Mesothelial cell of epicardium (in vitro differentiated cells): ENCODE measurements at places on chromosomes 5 and 9. TPM values are rescaled to one million over a fixed set of nuclear protein-coding genes. Genes with fewer than 3 reads are reported as not detected.

GRCh38 chr5:16702964-16703363 is 86.2 kb upstream of the RETREG1 start:
- H3K4me3 ChIP-seq: no peak overlapping the region
- no peak overlapping the region for H3K27ac ChIP-seq
- no peak for DNase-seq
- no peaks in the 10 kb centered on the region for H3K27me3 ChIP-seq

DNA sequence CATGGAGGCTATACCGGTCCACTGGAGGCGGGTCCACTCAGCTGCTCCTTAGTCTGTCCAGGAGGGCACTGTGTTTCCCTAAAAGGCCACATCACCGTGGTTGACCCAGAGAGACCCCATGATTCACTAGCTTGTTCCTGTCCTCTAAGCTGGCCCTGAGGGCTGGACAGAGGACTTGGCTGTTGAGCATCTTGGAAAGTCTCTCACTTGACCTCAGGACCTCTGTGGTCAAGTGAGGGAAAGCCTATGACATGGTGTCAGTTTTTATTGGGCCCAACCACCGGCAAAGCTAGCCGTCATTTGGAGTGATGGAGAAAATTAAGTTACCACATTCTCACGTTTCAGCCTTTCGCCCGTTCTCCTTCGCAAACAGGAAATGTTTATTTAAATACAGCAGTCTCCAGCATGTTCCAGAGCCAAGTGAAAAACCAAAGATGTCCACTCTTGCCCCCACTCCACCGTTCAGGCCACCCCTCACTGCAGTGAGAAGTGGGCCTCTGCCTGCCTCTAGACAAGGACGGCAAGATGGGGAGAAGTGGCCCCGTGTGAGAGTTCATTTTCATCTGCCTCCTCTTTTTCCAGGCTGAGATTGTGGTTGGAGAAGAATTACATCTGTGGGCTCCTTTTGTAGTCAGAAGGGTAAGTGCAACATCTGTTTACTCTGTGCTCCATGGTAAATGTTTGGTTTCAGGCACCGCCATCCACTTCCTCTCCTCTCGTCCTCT is 4.4 kb downstream of the SLIT3 start:
- H3K4me3 ChIP-seq: no peak overlapping the region
- no peak for DNase-seq
- peaks cover 43% of the 10 kb centered on the region for H3K27me3 ChIP-seq
- no peaks in the 10 kb centered on the region for H3K36me3 ChIP-seq
- H3K4me1 ChIP-seq: peaks cover 37% of the 10 kb centered on the region

- no peaks in the 10 kb centered on the region for H3K27me3 ChIP-seq
- no peak for DNase-seq
- peaks cover 8% of the 10 kb centered on the region for H3K36me3 ChIP-seq
- no peak overlapping the region for H3K4me3 ChIP-seq
- H3K27ac ChIP-seq: peak overlapping the region; percentile 27
Measured at GRCh38 chr9:104879555-104880309, 48.2 kb downstream of the ABCA1 start.

GRCh38 chr9:5825223-5825622 is 7.7 kb downstream of the ERMP1 start:
- DNase-seq: no peak
- peaks cover 1% of the 10 kb centered on the region for H3K27me3 ChIP-seq
- no peak overlapping the region for H3K4me3 ChIP-seq
- H3K4me1 ChIP-seq: no peaks in the 10 kb centered on the region
- H3K36me3 ChIP-seq: peaks cover 19% of the 10 kb centered on the region
- H3K27ac ChIP-seq: no peak overlapping the region

DNA sequence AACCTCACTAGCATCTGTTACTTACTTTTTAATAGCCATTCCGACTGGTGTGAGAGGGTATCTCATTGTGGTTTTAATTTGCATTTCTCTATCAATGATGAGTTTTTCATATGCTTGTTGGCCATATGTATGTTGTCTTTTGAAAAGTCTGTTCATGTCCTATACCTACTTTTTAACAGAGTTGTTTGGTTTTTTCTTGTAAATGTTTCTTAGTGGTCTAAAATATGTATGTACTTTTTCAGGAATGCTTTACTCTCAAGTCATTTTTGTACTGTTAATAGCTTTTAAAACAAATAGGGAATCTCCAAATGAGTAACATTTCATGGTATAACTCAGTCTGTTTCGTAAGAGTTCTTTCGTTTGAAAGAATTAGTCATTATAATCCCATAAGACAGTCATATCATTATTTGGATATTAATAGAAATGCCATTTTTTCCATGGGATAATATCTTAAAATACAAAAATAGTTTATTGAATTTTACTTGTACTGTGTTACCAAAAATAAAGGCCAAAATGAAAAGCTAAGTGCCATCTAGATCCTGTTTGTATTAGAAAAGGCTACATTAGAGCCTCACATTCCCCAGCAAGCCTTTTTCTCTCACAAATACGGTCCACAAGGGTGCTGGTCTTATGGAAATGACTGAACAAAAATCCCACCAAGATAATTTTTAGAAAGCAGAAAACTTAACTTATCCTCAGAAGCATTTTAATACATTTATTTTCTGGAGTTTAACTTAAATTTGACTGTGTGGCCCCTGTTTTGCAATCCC is 247.7 kb downstream of the PJA2 start:
- no peaks in the 10 kb centered on the region for H3K27me3 ChIP-seq
- no peaks in the 10 kb centered on the region for H3K4me1 ChIP-seq
- H3K27ac ChIP-seq: no peak overlapping the region
- no peak for DNase-seq
- H3K4me3 ChIP-seq: no peak overlapping the region
- H3K36me3 ChIP-seq: peaks cover 2% of the 10 kb centered on the region

DNA sequence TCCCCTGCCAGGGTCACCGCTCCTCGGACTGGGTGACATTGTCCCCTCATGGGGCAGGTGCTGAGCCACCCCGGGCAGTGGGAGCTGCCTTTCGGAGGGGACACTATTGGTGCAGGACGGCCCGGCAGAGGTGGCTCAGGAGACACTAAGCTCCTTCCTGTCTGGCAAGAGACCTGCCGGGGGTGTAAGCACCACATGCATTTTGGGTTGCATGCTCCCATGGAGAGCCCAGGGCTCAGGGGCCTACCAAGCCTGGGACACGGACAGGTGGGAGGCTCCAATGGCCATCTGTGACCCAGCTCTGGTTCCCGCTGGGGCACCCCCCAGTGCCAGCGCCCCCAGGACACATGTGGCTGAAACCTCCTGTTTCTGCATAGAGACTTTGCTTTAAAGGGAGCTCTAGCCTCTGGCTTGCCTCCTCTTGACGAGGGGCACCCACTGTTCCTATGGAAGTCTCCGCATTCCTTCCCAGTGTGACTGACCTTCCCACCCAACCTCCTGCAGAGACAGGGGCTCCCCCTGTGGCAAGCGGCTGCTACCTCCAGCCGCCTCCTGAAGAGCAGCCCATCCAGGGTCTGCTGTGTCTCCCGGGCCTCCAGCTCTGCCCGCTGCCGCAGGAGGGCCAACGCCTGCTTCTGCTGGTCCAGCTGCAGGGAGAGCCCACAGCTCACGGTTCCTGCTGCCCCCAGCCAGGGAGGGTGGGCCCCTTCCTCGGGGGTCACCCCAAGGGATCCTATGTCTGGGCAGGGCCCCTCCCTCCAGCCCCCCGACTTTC is 28.1 kb downstream of the CCDC187 start:
- no peak for DNase-seq
- no peak overlapping the region for H3K4me3 ChIP-seq
- no peak overlapping the region for H3K27ac ChIP-seq
- H3K27me3 ChIP-seq: peaks cover 45% of the 10 kb centered on the region
- no peaks in the 10 kb centered on the region for H3K4me1 ChIP-seq
- H3K36me3 ChIP-seq: no peaks in the 10 kb centered on the region

GRCh38 chr5:96220610-96221390 is 212.2 kb downstream of the PCSK1 start:
- H3K36me3 ChIP-seq: no peaks in the 10 kb centered on the region
- no peak overlapping the region for H3K27ac ChIP-seq
- no peaks in the 10 kb centered on the region for H3K27me3 ChIP-seq
- DNase-seq: no peak
- H3K4me3 ChIP-seq: no peak overlapping the region

- no peak overlapping the region for H3K4me3 ChIP-seq
- peaks cover 14% of the 10 kb centered on the region for H3K4me1 ChIP-seq
- no peaks in the 10 kb centered on the region for H3K27me3 ChIP-seq
- H3K36me3 ChIP-seq: no peaks in the 10 kb centered on the region
- H3K27ac ChIP-seq: no peak overlapping the region
Measured at GRCh38 chr9:76405868-76406267, 11.6 kb upstream of the RFK start.

DNA sequence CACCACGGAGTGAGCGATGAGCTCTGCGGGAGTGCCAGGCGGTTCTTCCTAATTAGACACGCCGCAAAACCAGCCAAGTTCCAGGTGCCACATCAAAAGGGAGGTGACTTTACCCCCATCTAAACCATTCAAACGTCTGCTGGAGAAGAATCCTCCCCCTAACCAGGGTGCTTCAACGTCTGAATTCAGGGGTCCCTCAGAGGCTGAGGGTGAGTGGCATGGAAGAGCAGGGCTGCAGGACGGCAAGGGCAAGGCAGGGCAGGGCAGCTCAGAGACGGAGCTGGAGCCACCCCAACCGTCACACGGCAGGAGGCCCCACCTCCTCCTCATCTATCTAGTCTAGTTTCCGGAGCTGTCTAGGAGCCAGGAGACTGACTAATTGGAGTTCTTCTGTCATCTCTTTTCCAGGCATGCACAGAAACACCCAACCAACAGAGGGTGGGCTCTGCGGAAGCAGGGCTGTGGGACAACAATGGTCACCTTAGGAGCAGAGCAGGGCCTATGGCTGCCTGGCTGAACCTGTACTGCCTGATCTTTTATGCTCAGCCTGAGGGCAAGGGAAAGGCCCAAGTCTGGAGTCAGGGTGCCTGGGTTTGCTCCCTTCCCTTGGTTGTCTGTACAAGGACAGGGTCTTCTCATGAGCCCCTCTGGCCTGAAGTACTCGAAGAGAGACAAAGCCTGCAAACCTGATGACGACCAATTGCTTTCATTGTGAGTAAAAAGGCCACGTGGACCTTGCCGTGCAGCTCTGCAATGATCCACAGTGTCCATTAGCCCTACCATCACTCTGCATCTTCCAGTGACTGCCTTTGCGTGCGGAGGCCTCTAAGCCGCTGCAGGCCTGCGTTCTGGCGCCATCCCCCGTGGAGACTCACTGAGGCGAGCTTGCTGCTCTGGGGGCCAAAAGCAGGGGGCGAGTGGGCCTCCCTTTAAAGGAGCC is 81.0 kb upstream of the SLC25A51 start:
- H3K36me3 ChIP-seq: peaks cover 11% of the 10 kb centered on the region
- peak overlapping the region; percentile 83 for H3K27ac ChIP-seq
- peaks cover 22% of the 10 kb centered on the region for H3K4me1 ChIP-seq
- H3K4me3 ChIP-seq: peak overlapping the region; percentile 12
- no peaks in the 10 kb centered on the region for H3K27me3 ChIP-seq
- DNase-seq: peak; percentile 42

DNA sequence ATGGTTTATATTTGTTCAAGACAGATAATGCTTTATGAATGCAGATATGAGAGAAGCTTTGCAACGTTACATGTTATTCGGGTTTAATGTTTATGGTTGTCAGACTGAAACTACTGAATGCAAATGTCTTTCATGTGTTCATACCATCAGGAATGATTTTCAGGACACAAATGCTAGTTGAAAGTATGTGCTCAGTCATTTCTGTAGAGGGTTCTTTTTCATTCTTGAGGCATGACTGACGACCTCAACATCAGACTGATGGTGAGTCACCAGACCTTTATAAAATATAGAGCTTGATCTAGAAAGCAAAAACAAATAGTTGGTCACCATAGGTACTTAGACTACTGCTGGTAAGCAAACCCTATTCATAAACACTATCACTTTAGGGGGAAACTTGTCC is 287.3 kb upstream of the NUDT12 start:
- no peak overlapping the region for H3K27ac ChIP-seq
- no peaks in the 10 kb centered on the region for H3K36me3 ChIP-seq
- H3K4me3 ChIP-seq: no peak overlapping the region

GRCh38 chr5:158265346-158265745 is 406.4 kb upstream of the CLINT1 start:
- H3K36me3 ChIP-seq: no peaks in the 10 kb centered on the region
- no peak overlapping the region for H3K4me3 ChIP-seq
- peaks cover 3% of the 10 kb centered on the region for H3K27me3 ChIP-seq
- peak overlapping the region; percentile 45 for H3K27ac ChIP-seq
- DNase-seq: no peak
- peaks cover 21% of the 10 kb centered on the region for H3K4me1 ChIP-seq

DNA sequence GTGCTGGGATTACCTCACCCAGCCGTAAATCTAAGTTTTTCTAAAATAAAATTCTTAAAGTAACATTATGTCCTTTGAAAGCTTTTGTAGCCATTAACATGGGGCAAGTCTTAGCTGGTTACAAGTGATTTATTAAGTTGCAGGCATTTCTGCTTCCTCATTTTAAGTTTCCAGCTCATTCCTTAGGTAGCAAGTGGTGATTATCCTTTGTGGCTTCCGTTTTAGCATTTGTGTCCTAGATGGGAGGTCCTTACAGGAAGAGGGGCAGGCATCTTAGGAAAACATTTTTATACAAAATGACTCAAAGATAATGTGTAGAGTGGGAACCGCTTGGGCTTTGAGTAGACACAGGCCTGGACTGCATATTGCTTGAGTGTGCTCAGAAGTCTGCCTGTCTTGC is 35.0 kb upstream of the ROPN1L start:
- peaks cover 58% of the 10 kb centered on the region for H3K36me3 ChIP-seq
- no peaks in the 10 kb centered on the region for H3K4me1 ChIP-seq
- no peaks in the 10 kb centered on the region for H3K27me3 ChIP-seq
- no peak overlapping the region for H3K27ac ChIP-seq
- DNase-seq: no peak
- no peak overlapping the region for H3K4me3 ChIP-seq

DNA sequence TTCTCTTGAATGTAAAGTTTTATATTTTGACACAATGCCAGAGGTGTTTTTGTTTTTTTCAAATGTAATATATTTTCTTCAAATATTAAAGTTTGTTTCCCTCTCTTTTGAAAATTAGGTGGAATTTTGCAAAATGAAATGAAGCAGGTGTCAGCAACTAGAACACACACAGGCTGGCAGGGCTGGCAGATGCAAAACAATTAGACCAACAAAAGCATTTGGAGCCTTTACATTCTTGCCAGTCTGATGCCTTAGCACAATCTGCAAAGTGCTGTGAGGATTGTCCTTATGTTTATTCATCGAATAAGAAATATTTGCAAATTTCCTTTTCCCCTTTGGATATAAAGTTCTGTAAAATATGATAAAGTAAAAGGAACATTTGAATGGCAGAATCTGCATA is 1063.9 kb downstream of the CDH9 start:
- H3K4me1 ChIP-seq: no peaks in the 10 kb centered on the region
- H3K27ac ChIP-seq: no peak overlapping the region
- DNase-seq: no peak
- H3K4me3 ChIP-seq: no peak overlapping the region
- no peaks in the 10 kb centered on the region for H3K36me3 ChIP-seq

DNA sequence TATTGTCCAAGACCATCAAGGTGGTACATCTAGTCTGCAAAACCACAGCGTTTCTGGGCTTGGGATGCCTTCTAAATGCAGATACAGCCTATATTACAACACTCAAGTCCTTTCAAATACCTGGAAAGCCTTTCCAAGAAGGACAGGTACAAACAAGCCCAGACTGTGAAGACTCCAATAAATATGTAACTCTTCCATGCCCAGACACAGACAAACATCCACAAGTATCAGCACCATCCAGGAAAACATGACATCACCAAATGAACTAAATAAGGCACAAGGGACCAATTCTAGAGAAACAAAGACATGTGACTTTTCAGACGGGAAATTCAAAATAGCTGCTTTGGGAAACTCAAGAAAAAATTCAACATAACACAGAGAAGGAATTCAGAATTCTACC is 152.7 kb upstream of the POC5 start:
- no peaks in the 10 kb centered on the region for H3K36me3 ChIP-seq
- no peaks in the 10 kb centered on the region for H3K27me3 ChIP-seq
- DNase-seq: no peak

Gene CYLC2
- total RNA-seq: not detected in 3 replicates

Gene BHMT2
- total RNA-seq: not detected in 3 replicates

Gene PALM2AKAP2
- 39.7 to 45.1 TPM (median 43.6 TPM) in 3 replicates for total RNA-seq

Gene LEAP2
- total RNA-seq: 1.9 to 2.6 TPM (median 1.9 TPM) in 3 replicates
